Fibroblast of the aortic adventitia (primary cell): ENCODE measurements at places on chromosomes 6 and 20. TPM values are rescaled to one million over a fixed set of nuclear protein-coding genes. Genes with fewer than 3 reads are reported as not detected.

POU3F2 gene
- not detected in 2 replicates for total RNA-seq

KCNK16 gene
- total RNA-seq, result not detected in 2 replicates

DPPA5 gene
- total RNA-seq, result not detected in 2 replicates

PPDPF gene
- 35.3 and 97.0 TPM in 2 replicates for total RNA-seq

EEF1A2 gene
- total RNA-seq, result 0.18 TPM in 1 of 2 replicates, not detected in the other
